ENCODE measurements at places on chromosomes 13 and 19.

GRCh38 chr13:46179969-46180763, 1.8 kb downstream of the LCP1 start:
- DNase-seq: no peak

- DNase-seq: no peak
These were observed 9.5 kb upstream of the SLC1A5 start for GRCh38 chr19:46797881-46798280.

GRCh38 chr13:61685682-61686012, 270.0 kb upstream of the PCDH20 start:
- DNase-seq: no peak

- peak; percentile 77 for DNase-seq
These were observed 67.4 kb downstream of the KCNRG start for GRCh38 chr13:50082426-50083281.
